ENCODE measurements at places on chromosomes 7 and 10.

DNA sequence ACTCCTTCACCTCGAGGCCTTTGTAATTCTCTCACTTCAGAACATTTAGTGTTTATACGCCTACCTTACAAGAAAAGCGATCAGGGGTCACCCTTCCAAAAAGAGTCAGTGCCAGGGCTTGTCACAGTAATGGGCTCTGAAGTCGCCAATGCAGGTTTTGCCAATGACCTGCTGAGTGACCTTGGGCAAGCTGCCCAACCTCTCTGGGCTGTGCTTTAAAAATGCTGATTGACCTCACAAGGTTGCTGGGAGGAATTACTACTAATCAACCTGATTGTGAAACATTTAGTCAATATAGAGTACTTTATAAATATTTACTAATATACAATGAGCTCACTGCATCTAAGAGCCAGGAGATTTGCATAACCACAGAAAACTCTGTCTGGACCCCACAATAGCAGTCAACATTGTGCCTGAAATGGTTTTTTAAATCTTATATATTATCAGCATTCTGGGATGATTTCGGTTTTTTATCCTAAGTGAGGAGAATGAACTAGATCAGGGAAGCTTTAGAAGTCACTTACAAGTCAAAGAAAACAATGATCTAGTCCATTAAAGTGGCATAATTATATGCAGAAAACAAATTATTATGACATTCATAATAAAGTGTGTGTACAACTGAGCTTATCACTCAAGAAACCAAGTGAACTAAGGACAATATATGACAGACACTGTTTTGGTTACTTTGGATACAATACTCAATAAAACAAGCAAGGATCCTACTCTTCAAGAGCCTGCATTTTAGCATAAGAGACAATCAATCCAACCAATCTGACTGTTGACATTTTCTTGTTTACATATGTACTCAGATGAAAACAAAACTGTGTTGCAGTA is 290.5 kb downstream of the SORCS1 start:
- no peak for DNase-seq

DNA sequence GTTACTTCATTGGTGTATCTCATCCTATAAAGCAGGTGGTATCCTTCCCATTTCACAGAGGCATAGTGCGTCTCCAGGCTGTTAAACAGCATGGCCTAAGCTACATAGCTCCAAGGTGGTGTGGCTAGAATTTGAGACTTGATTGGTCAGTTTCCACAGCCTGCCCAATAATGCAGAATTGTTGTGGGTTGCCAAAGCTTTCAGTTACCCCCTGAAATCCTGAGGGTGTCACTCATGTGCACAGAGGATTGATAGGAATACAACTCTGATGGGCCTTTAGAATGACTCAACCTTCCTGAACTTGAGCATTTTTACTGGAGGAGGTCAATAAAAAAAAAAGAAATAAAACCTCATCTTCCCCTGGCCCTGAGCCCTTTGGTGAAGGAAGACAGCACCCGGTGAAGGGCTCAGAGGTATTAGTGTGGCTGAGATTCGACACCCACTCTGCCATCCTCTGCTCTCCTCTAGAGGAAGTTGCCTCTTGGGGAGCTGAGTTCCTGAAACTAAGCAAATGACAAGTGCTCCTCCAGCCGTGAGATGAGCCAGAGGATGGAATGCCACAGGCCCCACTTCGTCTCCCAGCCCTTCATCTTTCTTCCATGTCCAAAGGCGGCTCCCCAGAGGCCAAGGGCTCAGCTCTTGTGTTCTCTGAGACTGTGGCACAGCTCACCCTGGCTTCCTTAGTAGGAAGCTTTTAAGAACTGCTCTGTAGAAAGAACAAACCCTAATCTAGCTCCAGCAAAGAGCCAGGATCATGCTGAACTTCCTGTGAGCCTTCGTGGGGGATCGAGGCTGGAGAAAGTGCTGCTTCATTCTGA is 1.0 kb downstream of the ACSL5 start:
- DNase-seq: no peak

DNA sequence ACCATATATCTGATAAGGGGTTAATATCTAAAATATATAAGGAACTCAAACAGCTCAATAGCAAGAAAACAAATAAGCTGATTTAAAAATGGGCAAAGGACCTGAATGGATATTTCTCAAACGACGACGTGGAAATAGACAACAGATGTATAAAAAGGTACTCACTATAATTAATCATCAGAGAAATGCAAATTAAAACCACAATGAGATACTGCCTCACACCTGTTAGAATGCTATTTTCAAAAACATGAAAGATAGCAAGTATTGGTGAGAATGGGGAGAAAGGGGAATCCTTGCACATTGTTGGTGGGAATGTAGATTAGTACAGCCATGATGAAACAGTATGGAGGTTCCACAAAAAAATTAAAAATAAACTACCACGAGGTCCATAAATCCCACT is 163.2 kb downstream of the DKK1 start:
- DNase-seq: no peak

DNA sequence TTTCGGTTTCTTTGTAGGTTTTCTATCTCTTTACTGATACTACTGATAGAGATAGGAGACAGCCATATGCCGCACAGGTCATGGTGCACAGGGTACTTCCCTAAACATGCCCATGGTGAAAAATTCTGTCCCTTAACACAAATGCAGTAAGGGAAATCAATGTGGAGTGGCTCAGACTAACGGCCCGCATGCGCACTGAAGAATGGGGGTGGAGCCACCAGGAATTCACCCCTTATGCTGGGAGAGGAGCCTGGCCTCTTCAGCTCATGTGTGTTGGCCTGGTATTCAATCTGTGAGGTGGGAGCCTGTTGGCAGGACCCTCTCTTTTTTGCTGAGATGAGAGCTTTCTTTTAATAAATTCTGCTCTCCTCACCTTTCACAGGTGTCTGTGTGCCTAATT is 8.4 kb upstream of the URGCP start:
- no peak for DNase-seq

DNA sequence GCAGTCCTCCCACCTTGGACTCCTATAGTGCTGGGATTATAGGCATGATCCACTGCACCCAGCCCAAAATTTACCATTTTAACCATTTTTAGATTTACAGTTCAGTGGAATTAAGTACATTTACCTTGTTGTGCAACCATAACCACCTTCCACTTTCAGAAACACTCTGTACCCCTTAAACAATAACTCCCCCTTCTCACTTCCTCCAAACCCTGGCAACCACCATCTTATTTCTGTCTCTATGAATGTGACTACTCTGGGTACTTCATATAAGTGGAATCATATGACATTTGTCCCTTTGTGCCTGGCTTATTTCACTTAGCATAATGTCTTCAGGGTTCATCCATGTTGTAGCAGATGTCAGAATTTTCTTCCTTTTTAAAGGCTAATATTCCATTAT is 33.6 kb downstream of the SUFU start:
- no peak for DNase-seq

- DNase-seq: no peak
Observed at GRCh38 chr7:46830-47140, 145.6 kb upstream of the FAM20C start.

DNA sequence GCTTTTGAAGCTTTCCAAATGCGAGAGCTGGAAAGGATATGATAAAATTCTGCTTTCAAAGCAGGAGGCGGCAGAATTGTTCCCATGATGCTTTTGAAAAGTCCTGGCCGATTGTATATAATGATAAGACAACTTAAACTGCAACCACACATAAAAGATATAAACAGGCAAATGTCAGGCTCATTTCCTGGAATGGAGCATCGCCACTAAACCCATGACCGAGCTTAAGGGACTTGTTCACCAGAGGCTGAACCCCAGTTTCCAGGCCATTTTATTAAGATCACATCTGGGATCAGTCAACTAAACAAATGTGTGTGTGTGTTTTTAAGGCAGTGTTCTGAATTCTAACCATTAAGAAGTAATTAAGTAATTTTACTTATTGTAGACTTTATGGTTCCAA is 131.6 kb downstream of the ITGA8 start:
- DNase-seq: no peak

- DNase-seq: no peak
Observed at GRCh38 chr10:15122477-15123030, 25.4 kb downstream of the RPP38 start.

DNA sequence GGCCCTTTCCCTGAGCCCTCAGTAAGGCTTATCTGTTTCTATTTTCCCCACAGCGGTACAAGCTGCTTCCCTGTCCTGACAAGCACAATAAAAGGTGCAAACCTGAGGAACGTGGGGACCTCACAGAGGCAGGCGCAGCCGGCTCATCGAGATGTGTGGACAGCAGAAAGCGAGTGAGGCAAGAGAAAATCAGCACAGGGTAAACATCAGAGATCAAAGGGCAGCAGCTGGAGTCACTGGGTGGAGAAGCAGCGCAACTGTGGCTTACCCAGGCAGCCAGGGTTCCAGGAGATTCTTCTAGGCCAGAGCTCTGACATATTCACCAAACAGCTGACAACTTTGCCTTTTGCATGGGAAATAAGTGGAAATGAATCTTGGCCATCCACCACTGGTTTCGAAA is 212.6 kb downstream of the WDR11 start:
- DNase-seq: no peak

GRCh38 chr7:80087051-80087770 is 47.4 kb upstream of the GNAI1 start:
- peak; percentile 29 for DNase-seq

DNA sequence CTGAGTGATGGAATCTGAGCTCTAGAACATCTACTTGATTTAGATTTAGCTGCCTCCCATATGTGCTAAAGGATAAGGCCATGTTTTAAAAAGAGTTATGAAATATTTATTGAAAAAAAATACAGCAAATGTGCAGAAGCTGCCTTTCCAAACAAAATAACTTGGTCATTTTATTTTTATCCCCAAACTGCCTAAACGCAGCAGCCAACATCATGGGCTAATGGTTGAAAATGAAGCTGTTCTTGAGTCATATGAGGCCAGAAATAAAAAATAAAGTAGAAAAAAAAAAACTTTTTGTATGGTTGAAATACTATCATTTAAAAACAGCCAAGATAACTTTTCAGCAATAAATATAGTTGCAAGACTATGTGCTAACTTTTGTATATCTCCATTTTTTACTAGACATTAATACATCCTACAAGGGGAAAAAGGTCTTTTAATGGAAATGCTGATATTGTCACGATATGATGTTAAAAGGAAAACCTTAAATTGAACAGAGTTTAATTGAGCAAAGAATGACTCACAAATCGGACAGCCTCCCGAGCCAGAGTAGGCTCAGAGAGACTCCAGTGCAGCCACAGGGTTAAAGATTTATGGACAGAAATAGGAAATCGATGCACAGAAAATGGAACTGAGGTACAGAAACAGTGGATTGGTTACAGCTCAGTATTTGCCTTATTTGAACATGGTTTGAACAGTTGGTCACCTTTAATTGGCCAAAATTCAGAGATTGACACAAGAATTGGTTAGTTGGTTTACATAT is 305.8 kb downstream of the MDFIC start:
- no peak for DNase-seq

DNA sequence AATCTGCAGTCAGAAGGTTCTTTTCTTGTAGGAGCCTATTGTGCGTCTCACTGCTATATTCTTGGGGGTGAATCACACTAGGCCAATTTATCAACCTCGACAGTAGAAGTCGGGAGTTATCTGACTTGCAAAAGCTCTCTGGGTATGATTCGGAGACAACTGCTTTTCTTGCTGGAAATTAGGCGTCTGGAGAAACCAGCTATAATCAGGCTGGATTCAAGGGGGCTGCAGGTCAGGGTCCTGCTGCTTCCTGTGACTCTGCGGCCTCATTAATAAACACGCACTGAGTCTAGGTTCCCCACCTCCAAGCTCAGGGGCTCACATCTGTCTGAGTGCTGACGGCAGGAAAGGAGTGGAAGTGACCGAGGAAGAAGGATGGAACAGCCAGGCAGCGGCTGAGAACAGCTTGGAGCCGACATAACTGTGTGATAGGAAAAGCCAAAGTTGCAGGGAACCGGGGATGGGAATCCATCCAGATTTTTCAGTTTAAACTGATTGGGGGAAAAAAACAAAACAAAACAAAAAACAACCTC is 184.6 kb downstream of the FANK1 start:
- DNase-seq: no peak

GRCh38 chr7:140289804-140290203 is 108.5 kb downstream of the SLC37A3 start:
- DNase-seq: no peak

DNA sequence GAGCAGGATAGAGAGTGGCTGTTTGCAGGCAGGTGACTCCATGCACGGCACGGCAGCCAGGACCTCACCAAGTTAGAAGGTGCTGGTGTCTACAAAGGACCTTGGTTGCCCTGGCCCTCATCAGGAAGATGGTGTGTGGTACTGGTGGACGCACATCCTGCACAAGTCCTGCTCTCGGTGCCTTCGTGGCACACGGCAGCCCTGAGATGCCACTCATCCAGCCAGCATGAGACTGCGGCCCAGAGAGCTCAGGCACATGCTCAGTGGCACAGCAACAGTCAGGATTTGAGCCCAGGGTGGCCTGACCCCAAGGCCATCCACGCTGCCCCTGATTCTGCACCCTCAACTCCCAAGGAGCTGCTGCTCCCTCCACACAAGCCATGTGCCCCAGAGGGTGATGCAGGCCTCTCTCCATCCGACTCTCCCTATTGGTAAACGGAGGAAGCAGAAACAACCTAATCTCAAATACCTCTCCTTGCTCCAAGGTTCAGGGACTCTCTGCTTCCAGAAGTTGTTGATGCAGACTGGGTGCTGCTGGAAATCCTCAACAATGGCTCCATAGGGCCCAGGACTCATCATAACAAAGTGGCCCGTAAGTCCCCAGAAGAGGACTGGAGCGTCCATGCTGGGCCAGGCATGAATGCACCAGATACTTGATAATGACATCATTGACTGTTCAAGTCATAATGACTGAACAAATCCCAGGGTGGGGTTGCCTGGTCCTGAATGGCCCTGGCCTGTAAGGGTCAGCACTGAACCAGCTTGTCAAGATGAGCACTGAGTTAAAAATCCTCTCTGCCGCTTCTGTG is 93.6 kb downstream of the ARHGAP22 start:
- no peak for DNase-seq

All from muscle of arm (tissue), 14 donors.